ENCODE measurements at places on chromosomes 5 and 9.

GRCh38 chr5:107808671-107809137, 138.0 kb upstream of the EFNA5 start:
- peak; percentile 7 for DNase-seq

- DNase-seq: no peak
These were observed 23.7 kb downstream of the CWC27 start for GRCh38 chr5:64792469-64792868.

DNA sequence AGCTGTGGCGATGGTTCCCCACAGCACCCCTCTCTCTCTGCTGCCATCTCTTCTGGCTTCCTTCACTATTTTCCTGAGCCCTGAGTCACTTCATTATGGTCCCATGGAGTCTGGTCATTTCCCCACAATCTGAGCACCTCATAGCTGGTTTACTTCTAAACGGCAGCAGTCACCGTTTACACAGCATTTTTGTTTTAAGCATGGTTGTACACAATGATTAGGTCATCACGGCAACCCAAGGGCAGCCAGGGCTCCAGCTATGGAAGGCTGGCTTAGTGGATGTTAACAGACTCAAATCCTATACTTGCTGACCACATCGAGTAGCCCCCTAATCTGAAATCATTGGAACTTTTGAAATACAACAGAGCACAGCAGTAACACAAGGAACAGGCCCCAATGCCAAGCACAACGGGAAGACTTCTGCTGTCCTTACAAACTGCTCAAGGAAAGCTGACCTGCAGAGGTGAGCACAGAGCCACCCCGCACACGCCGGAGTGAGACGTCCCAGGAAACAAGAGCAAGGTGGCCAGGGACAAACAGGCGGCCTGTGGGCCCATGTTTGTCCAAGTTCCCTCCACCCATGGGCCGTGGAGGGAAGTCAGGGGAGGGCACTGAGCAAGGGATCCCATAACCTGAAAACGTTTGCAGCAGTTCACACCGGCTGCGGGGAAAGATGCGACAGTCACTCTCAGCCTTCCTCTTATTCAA, 22.9 kb downstream of the CAMSAP1 start:
- peak; percentile 83 for DNase-seq

DNA sequence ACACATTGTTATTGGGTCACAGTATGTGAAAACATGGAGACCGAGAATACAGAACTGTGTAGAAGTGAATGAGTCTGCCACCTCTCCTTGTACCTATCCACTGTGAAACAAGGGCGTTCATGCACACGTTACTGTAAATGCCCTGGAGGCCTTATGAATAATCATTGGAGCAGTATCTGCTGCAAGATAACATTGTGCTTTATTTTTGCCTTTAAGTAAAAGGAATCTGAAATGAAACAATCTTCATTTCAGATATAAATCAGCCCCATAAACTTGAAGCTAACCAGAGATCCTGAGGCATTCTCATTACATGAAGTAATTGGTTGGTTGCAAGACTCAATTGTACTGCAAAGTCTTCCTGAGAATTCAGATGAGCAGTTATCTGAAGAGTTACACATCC, 419.6 kb downstream of the KDM4C start:
- no peak for DNase-seq

- DNase-seq: peak; percentile 28
These were observed 1.1 kb upstream of the LCN9 start for GRCh38 chr9:135661816-135662560.

DNA sequence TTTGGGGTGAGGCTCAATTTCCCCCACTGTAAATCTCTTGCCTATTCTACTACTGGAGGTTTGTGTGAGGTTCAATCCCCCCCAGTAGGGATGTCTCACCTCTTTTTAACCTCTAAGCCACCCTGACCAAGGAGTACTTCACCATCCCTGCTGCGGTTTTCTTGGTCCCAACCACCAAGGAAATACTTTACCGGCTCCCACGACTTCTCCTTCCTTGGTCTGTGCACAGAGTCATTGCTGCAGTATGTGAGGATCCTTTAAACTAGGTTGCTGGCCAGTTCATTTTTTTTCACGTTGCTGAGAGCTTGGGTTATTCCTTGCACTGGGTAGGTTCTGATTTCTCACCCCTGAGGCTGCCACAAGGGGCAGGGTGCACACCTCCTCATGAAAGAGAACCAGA, 22.5 kb upstream of the HMGCS1 start:
- DNase-seq: no peak

- no peak for DNase-seq
These were observed 66.5 kb downstream of the MED10 start for GRCh38 chr5:6311568-6312501.

DNA sequence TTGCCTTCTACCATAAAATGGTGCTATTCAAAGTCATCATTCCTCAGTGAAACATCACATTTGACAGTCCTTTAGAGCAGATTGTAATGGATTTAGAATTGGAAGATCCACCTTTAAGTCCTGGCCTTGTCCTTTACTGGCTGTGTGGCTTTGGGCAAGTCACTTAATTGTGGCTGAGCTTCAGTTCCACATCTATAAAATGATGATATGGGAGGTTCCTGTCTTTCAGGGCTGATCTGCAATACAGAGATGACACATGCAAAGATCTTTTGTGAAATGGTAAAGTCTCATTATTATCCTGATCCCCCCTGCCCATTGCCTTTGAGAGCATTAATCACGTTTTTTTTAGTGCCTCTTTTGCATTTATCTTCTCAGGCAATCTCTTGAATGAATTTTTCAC, 58.2 kb downstream of the ZFAND5 start:
- no peak for DNase-seq

- DNase-seq: no peak
These were observed 73.4 kb upstream of the ATG10 start for GRCh38 chr5:81898403-81898802.

DNA sequence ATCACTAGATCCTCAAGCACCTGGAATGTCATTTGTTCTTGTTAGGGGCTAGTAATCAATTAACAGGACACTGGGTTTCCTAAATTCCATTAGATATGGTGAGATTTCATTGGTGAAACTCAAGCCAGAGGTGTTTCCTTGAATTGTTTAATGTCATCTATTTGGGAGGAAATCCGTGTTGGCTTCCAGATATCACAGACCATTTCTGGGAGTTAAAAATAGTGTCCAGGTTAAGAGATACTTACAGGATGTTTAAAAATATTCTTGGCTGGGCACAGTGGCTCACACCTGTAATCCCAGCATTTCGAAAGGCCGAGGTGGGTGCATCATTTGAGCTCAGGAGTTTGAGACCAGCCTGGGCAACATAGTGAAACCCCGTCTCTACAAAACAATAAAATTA, 688.3 kb upstream of the WWC1 start:
- DNase-seq: no peak

- peak; percentile 45 for DNase-seq
These were observed 176.6 kb upstream of the TBCA start for GRCh38 chr5:77952636-77953212.

DNA sequence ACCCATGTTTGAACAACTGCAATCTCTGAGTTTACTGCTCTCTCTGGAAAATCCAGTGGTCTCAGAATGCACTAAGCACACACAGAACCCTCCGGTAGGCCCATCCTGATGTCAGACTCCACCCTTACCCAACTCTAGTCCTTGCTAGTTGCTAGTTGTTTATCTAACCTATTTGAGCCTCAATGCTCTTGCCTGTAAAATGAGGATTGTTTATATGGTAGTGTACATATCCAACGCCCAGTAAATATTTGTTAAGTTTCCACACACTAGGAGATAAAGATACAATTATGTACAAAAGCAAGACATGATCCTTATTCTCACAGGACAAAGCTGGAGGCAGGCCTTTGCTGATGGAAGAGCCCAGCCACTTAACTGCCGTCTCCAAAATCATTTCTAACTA, 192.2 kb downstream of the SPOCK1 start:
- no peak for DNase-seq
